IPS DF 6.9 (cell line): ENCODE measurements at places on chromosomes 1 and 21.

DNA sequence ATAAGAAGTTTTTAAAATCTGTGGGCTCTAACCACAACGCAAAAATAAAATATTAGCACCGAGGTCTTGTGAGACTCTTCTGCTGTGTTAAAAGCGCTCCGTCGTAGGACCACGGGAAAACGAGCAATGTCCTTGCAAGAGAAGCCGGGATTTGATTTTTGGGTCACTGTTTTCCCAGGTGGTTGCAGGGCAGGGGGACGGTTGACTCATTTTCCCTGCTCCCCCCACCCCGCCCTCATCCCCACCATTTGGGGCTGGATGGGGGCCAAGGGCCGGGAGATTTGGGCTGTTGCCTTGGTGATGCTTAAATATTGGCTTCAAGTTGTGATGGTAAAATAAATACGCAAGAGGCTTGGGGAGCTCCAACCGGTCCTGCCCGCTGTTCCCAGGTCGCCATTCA, 67.6 kb upstream of the SLC25A33 start:
- DNase-seq, result no peak

DNA sequence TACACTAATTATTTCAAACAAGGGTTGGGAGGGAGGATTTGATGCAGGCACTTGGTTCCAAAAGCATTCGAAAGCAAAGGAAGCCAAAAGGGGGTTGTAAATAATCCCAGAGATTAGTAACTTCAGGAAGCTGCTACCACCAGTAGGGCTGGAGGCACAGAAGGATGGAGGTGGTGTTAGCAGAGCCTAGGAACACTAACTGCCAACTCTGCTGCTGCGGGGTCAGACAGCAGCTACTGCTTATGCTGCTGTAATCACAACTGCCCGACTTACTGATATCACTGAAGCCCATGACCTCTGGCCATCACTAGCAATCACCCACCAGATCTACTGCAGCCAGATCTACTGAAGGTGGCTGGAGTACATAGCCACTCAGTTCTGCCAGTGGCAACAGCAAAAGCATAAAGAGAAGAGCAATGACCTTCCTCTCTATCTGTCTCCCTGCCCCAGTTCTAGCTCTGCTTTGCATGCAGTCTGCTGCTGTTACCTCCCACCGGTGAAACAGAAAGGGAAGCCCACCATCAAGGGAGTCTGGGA, 408.5 kb downstream of the PLPP3 start:
- DNase-seq, result no peak

DNA sequence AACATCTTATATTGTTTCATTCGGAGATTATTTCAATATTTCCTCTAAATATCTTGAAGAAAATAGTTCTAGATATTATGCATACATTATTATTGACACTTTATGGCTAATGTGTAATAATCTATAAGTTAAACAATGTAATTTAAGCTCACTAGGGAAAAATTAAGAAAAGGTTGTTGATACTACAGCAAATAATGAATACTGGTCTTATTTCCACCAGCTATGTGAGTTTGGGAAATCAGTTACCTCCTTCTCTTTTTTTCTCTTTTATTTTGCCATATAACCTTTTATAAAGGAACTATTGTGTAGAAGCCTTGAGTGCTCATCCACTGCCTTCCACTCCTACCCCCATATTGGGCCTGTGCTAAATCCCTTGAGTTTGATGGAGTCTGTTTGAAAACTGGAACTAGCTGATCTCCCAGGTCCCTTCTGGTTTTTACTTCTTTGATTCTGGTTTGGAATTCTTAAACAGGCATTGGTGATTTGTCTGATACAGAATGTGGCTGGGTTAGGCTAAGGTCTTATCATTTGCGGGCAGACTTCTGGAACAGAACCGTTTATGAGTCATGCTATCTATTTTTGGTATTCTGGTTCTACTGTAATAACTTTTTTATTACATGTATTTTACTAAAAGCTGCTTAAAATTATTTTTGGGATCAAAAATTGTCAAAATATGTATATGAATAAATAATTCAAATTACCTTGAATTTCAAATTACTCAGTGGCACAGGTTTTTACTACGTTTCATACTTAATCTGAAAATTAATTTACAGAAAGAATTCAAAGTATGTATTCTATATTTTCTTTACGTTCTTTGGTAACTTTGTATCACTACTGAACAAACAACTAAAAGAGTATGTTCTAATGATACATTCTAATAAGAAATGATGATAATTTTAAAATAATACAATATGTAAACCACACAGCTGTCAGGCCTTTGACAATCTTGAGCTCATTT, 5.0 kb upstream of the CDC14A start:
- DNase-seq, result no peak

DNA sequence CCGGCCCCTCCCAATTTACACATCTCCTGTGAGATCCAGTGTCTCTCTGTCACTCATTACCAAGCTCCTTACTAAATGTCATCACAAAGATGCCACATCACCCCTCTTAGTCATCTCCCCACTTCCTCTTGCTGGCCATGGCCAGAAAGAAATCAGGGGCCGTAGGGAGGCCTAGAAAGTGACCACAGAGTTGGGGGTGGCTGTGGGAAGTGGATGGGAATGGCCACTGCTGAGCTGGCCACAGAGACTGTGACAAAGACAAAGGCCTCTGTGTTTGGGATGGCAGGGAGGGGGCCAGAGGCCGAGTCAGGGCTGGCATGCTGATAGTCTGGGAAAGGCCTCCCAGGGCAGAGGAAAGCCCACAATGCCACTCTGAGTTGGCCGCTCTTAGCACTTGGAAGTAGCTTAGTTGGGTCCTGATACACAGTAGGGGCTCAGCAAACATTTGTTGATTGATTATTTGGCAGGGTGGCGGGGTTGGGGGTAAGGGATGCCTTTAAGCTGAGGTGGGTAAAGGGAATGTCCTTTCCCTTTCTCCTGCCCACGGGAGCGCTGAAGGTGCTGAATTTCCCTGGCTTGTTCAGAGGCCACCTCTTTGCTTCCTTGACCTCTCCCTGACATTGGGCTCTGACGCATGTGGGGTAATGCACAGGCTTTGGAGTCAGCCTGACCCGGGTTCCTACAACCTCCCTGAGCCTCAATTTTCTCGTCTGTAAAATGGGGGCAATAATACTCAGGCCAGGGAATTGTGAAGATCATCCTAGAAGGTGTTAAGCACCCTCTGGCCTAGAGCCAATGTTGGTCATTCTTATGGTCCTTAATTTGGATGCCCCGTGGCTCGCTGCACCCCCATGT, 13.2 kb downstream of the NAV1 start:
- no peak for DNase-seq

GRCh38 chr1:109803901-109804331, 40.2 kb upstream of the EPS8L3 start:
- no peak for DNase-seq

- no peak for DNase-seq
Observed at GRCh38 chr1:230394134-230394533, 32.0 kb downstream of the PGBD5 start.

GRCh38 chr1:153946622-153947241, at the start of gene DENND4B:
Gene DENND4B, minus strand, starts transcription at chr1:153946718. Its CDS starts 2,344 bp downstream, at chr1:153944374.
- DNase-seq, result no peak

GRCh38 chr21:41957991-41958766, 4.4 kb upstream of the C2CD2 start:
- no peak for DNase-seq

DNA sequence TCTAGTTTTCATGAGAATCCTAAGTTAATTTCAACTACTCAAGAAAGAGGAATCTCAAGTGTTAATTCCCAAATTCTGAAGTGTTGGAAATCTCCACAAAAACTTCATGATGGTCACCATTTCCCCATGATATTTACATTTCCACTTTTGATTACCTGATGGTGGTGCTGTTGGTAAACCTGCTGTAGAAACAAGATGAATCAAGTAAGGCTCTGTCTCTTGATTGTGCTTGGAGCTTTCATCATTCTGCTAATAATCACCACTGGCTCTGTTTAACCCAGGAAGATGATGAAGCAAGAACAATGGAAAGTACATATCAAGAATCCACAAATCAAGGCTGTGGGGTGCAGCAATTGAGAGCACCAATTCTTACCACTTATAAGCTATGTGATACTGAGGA, 77.8 kb downstream of the C4BPA start:
- DNase-seq, result no peak

DNA sequence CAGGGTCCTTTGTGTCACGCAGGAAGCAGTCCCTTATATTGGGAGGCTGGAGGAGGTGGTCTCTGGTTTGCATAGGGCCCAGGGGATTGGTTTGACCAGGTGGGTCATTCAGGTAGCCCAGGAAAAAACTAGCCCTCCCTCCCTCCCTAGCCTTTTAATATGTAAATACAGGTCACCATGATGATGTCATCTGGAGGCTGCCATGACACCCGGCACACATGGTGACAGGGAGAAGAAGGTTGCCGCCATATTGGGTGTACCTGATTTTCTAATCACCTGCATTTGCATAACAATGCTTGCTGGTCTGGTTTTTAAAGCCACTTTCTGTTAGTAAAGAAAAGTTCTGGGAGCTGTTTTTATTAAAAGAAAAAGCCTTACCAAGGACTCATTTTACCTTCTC, 791.0 kb upstream of the ADGRL4 start:
- no peak for DNase-seq
